ENCODE measurements at places on chromosomes 5 and 9.

DNA sequence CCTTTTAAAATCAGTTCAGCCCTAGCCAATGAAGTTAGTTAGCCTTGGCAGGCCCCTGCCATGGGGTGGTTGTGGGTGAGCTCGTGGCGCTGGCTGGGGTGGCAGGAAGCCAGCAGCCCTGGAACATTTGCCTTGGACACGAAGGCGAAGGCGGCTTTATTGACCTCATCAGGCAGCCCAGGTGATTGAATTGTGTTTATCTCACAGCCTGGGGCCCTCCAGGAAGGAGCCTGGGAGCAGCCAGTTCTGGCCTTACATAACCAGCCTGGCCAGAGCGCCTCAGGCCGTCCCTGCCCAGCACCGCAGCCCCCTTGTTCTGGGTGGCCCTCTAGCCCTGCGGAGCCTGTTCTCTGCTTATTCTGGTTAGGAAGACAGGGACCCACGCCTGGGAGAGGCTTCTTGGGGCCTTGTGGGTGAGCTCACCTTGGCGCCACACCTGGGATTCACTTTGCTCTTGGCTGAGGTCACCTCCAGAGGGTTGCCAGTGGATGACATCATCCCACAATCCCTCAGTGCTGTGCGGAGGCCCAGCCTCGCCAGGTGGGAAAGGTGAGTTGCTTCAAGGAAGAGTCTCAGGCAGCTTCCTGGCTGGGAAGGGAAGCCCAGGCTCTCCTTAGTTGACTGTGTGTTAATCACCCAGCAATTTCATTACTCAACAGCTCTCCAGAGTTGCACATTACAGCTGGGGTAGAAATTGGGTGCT, 54.4 kb upstream of the RPL26L1 start:
- DNase-seq: no peak

DNA sequence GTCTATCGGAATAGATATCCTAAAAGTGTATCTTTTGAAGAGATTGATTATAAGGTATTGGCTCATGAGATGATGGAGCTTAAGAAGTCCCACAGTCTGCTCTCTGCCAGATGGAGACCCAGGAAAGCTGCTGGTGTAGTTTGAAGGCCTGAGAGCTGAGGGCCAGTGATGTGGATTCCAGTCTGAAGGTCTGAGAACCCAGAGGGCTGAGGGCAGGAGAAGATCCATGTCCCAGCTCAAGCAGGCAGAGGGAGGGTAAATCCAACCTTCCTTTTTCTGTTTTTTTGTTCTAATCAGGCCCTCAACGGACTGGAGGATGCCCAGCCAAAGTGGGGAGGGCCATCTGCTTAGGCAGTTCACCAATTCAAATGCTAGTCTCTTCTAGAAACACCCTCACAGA, 11.0 kb upstream of the ABL1 start:
- no peak for DNase-seq

DNA sequence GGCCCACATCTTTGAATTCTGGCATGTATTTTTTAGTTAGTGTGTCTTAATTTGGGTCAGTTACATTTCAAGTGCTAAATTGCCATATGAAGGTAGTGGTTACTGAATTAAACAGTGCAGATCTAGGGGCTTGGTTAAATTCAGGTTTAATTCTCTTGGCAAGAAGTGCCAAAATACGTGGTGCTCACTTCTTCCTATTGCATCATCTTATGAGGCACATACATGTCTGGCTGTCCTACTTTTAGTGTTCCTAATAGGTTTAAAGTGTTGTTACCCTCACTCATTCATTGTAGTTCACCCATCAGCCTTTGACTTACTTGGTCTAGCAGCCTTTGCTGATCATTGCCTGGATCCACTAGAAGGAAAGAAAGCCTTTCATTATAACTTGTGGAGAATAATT, 59.5 kb downstream of the RPS6 start:
- DNase-seq: no peak

- no peak for DNase-seq
Measured at GRCh38 chr9:125649315-125649714, 57.7 kb downstream of the MAPKAP1 start.

GRCh38 chr5:15385553-15385952, 114.4 kb upstream of the FBXL7 start:
- DNase-seq: no peak

GRCh38 chr9:114370251-114370967, 17.4 kb downstream of the AKNA start:
- no peak for DNase-seq

DNA sequence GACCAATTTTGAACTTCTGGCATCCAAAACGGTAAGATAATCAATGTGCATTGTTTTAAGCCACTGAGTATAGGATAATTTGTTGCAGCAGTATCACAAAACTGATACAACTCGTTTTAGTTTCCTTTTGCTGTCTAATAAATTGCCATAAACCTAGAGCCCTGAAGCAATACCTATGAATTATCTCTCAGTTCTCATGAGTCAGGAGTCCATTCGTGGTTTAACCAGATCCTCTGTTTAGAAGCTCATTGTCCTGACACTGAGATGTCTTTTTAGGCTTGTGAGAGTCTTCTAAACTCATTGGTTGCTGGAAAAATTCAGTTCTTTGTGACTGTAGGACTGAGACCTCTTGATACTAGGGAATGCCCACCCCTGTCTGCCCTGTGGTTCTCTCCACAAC, 262.9 kb downstream of the SEMA5A start:
- DNase-seq: no peak

- DNase-seq: no peak
Measured at GRCh38 chr5:78533356-78533755, 115.2 kb downstream of the LHFPL2 start.

GRCh38 chr9:99749641-99750040, 72.0 kb upstream of the NR4A3 start:
- DNase-seq: no peak

- no peak for DNase-seq
Measured at GRCh38 chr5:110383231-110383630, 343.2 kb downstream of the TMEM232 start.

- DNase-seq: no peak
Measured at GRCh38 chr9:4668604-4669003, 2.3 kb upstream of the SPATA6L start.

DNA sequence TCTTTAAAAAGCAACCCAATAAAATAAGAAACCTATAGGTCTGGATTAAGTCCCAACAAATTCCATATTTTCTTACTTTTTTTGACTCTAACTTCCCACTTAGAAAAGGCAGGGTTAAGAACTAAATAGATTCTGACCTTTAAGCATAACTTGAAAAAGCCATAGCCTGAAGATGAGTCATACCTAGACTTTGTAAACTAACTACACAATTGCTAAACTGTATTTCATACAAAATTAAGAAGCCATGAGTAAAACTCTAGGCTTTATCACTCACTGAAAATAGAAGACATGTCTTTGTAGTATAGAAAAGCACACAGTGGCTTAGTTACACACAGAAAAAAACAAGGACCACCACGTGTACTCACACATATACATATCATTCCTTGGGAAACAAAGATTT, 51.5 kb downstream of the MLLT3 start:
- DNase-seq: no peak

GRCh38 chr5:71862087-71862486, 143.0 kb downstream of the CARTPT start:
- DNase-seq: no peak

DNA sequence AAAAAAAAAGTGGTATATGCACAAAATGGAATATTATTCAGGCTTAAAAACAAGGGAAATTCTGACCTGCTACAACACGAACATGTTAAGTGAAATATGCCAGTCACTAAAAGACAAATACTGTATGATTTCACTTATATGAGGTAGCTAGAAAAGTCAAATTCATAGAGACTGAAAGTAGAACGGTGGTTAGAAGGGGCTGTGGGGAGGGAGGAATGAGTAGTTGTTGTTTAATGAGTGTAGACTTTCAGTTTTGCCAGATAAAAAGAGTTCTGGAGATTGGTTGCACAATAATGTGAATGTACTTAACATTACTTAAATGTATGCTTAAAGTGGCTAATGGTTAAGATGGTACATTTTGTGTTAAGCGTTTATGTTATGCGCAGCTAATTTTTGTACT, 79.5 kb upstream of the IL12B start:
- DNase-seq: no peak

GRCh38 chr5:174589599-174589998, 134.8 kb upstream of the MSX2 start:
- DNase-seq: no peak

DNA sequence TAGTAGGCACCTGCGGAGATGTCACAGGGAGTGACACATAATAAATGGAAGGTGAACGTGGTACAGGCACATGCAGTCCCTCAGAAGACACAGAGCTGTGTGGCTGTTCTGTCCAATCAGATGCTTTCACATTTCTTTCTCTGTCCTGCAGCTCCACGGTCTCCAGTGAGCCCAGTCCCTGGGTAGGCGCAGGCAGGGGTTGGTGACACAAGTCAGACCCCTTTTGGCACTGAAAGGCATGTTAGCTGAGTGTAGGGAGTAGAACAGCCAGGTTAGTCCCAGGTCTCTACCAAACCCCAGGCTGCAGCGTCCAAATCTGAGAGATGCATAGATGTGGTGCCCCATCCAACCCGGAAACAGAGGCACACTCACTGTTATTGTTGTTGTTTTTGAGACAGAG, 2.8 kb downstream of the SLC31A2 start:
- DNase-seq: no peak

DNA sequence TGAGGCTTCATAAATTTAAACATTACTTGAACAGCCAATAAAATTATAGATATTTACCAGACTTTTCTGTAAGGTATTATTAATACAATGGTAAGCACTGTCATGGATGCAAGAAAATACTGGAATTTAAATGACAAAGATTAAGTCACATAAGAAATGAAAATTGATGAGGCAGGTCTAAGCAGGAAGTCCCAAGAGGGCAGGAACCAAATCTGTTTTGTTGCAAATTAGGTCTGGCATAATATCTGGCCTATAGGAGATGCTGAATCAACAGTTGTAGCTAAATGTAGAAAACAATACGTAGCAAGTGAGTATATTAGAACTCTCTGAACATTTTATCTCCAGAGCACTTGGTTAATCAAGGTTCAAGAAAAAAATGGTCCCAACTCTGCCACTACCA, 142.5 kb downstream of the EBF1 start:
- DNase-seq: no peak

DNA sequence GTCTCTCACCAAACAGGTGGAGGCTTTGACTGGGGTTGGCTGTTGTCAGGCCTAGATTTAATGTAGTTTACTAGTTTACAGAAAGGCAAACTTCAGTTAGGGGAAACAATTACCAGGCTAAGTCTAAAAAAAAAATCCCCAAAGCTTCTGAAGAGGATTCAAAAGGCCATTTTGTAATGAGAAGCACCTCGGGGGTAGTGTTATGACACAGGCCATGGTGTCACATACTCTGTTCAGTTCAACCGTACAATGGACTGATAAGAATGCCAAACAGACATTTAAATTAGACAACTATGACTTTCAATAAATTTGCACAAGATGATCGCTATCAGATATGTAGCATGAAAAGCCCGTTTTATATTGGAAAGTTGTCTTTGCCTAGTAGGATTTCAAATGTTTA, 120.1 kb upstream of the PCA3 start:
- no peak for DNase-seq

DNA sequence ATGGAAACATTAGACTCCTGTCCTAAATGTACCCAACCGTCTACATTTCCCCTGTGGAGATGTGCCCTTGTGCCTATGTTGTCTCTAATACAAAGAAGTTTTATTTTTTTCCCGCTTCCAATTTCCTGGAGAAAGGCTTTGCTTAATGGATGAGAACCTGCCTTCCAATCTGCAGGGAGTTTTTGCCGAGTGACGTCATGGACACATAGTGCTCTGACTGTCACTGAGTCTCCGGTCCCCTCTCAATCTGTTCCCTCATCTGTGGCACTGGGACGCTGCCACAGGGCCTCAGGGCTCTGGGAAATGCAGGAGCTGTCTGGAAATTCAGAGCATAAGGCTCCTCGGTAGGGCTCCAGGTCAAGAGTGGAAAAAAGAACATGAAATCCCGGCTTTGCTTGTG, 144.8 kb downstream of the PDZD2 start:
- DNase-seq: no peak

DNA sequence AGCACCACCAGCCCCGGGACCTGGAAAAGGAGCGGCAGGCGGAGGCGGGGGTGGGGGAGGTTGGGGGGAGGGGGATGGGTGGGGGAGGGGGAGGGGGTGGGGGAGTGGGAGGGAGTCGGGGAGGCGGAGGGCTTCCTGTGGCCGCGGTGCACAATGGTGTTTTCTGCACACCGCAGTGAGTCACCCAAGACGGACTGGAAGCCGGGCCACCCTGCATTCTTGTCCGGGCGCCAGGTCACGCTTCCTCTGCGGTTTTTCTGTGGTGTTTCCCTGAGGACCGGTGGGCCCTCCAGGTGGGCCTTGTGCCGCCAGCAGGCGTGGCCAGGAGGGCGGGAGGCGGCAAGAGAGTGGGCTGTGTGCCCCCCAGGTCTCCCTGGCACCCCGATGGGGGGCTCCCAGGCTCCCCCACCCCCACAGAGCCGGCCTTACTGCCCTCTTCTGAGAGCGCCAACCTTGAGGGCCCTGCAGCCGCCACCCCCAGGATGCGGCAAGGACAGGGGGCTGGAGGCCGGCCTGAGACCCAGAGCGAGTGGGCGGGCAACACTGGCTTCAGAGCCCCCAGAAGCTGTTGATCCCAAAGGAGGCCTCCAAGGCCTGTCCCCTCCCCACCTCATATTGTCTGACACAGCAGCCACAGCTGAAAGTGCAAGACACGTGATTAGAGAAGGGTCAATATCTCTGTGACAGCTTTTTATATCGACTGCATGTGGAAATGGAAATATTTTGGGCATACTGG, 11.1 kb downstream of the EXD3 start:
- DNase-seq: no peak

GRCh38 chr5:139966856-139967255, 76.2 kb downstream of the NRG2 start:
- DNase-seq: no peak

GRCh38 chr9:121564504-121565260, 65.0 kb upstream of the GGTA1 start:
- no peak for DNase-seq

- DNase-seq: no peak
Measured at GRCh38 chr5:139243425-139243970, 45.3 kb upstream of the SIL1 start.

- DNase-seq: no peak
Measured at GRCh38 chr9:115548609-115549260, 430.8 kb upstream of the TNC start.

- no peak for DNase-seq
Measured at GRCh38 chr9:137814436-137814835, 63.1 kb upstream of the CACNA1B start.

DNA sequence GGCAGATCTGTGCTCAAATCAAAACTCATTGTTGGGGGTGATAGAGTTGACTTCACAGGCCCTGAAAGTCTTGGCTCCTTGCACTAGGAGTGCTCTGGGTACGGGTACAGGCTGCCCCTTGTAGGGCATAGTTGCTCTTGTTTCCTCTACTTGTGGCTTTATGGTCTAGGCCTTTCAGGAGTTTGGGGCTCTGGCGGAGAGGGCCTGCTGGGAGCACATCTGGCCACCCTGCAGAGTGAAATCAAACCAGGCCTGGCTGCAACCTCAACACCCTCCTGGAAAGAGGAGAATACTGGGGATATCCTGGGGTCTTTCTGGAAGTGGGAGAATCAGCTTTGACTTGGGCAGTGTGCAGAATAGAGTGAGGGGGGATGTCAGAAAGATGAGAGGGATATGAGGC, 1.5 kb downstream of the TGFBI start:
- DNase-seq: no peak

GRCh38 chr5:138623053-138623452, 47.9 kb upstream of the HSPA9 start:
- DNase-seq: no peak

Measured in activated naive CD4-positive, alpha-beta T cell (primary cell).